GM13976 (cell line): ENCODE measurements at places on chromosomes 1 and 21.

DNA sequence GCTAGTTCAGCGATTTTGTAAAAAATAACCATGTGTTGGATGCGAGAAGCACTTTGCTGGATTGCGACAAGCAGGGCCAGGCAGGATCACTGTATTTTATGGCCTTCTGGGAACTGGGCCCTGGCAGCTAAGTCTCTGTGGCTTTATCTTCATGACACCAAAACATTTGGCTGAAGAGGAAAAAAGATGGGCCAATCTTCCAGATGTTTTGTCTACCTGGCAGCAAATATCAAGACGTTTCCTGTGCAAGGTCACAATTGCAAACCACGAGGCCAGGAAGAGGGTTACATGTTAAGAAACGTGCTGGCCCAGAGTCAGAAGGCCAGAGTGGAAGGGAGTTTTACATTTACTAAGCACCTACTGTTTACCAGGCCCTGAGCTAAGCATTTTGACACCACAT is 22.1 kb downstream of the GRIK3 start:
- no peak for DNase-seq

DNA sequence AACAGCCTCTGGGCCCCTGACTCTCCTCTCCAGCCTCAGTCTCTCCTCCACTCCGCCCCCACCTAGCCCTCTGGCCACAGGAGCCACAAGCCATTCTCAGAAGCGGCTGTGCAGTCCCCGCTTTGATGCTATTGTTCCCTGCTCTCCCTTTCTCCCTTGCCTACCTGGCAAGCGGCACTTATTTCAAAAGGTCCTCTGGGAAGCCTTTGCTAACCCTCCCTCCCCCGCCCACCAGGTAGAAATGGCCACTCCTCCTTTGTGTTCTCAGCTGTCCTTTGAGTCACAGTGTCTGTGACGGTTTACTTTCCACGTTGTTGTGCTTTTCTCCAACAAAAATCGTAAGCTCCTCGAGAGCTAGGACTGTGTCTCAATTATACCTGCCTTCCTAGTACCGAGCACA is 338.4 kb upstream of the PROX1 start:
- DNase-seq = no peak

- DNase-seq = no peak
Observed at GRCh38 chr1:57845041-57845440, 421.2 kb upstream of the DAB1 start.

DNA sequence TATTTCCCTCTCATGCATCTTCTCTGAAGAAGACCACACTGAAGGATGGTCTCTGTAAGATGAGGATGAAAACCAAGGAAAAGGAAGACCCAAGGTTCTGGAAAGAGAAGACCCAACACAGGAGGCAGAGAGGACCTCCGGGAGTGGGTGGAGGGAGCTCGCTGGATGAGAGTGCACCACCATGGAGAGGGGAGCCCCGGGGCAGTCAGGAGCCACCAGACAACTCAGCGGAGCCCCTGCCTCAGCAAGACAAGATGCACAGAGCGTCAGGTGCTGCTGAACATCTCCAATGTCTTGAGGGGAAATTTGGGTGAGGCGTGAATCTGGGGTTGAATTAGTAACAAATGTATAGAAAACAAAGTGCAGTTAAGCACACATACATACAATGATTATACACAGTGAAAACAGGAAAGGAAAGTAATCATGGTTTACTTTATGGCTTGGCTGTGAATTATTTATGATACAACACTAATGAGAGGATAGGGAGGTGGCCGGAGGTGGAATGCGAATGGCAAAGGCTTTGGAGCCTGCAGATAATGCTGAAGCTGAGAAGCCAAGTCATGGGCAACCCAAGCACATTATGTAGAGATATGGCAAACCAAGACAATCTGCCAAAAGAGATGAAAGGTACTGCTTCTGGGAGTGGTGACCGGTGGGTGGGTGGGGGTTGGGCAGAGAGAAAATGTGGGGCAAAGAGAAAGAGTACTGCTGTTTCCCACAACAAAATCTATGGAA is 80.4 kb upstream of the EDN2 start:
- no peak for DNase-seq

DNA sequence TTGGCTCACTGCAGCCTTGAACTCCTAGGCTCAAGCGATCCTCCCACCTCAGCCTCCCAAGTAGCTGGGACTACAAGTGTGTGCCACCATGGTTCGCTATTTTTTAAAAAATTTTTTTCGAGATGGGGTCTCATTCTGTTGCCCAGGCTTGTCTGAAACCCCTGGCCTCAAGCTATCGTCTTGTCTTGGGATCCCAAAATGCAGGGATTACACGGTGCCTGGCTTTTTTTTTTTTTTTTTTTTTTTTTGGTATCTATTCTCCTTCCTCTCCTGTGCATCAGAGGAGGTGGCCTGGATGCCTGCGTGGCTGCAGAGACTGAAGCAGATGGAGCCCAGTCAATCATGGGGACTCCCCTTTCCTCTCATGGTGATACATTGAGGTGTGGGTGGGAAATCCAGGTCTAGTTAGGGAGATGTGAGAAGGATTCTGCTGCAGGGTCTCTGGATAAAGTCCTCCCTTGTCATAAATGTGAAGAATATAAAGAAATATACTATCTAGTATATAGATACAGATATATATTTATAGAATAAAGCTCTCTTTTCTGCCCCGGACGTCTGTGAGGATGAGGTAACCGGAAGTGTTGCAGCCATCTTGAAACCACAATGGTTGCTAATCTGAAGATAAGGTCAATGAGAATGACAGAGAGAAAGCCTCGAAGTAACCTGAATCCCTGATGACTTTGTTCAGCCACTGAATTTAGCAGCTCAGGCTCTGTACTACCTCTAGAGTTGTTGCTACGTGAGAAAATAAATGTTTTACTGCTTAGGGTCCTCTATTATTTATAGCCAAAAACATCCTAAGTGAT is 19.5 kb upstream of the RGSL1 start:
- peak; percentile 65 for DNase-seq

- DNase-seq = no peak
Observed at GRCh38 chr1:41259221-41259620, 17.1 kb upstream of the SCMH1 start.

GRCh38 chr1:101088431-101088830 is 62.8 kb upstream of the DPH5 start:
- no peak for DNase-seq

DNA sequence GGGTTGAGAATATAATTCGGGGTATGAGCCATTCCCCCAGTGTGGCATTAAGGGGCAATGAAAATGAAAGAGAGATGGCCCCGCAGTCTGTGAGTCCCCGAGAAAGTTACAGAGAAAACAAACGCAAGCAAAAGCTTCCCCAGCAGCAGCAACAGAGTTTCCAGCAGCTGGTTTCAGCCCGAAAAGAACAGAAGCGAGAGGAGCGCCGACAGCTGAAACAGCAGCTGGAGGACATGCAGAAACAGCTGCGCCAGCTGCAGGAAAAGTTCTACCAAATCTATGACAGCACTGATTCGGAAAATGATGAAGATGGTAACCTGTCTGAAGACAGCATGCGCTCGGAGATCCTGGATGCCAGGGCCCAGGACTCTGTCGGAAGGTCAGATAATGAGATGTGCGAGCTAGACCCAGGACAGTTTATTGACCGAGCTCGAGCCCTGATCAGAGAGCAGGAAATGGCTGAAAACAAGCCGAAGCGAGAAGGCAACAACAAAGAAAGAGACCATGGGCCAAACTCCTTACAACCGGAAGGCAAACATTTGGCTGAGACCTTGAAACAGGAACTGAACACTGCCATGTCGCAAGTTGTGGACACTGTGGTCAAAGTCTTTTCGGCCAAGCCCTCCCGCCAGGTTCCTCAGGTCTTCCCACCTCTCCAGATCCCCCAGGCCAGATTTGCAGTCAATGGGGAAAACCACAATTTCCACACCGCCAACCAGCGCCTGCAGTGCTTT is 9.4 kb downstream of the PROX1 start:
- no peak for DNase-seq

DNA sequence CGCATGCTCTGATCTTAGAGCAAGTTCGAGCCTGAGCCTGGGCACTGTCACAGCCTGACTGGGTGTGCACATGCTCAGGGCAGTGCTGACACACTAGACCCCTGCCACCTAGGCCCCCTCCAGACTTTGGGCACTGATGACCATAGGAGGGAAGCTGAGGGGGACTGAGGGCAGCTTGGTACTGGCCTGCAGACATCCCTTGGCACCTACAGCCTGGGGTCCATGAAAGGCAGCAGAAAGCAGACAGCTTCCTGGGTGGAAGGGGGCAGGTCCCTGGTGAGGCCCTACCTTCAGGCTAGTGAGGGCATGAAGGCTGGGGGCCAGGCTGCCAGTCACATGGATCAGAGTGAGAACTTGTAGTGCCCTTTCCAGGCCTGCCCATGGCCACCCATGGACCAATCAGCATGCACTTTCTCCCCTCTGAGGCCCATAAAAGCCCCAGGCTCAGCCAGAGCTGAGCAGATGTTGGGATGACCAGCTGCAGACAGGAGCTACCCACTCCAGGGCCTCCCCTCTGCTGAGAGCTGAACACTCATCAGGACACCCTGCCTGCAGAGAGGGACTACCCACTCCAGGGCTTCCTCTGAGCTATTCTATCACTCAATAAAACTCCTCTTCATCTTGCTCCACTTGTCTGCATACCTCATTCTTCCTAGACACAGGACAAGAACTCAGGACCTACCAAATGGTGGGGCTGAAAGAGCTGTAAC is 680.8 kb downstream of the MATN1 start:
- DNase-seq = no peak

- DNase-seq = no peak
Observed at GRCh38 chr1:157124855-157125254, 13.3 kb downstream of the ETV3 start.

DNA sequence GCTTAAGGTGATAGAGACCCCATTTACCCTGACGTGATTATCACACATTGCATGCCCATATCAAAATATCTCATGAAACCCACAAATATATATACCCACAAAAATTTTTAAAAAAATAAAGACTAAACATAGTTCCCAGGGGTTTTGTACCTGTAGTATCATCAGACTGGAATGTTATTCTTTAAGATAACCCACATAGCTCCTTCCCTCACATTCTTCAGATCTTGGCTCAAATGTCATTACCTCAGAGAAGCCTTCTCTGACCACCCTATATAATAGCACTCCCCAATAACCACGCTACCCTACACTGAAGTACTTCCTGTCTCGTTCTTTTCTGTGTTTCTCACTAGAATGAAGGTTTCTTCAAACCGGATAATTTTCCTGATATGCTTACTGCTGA is 138.3 kb upstream of the SNX7 start:
- no peak for DNase-seq

- DNase-seq = no peak
Observed at GRCh38 chr1:172742599-172743500, 83.9 kb downstream of the FASLG start.

DNA sequence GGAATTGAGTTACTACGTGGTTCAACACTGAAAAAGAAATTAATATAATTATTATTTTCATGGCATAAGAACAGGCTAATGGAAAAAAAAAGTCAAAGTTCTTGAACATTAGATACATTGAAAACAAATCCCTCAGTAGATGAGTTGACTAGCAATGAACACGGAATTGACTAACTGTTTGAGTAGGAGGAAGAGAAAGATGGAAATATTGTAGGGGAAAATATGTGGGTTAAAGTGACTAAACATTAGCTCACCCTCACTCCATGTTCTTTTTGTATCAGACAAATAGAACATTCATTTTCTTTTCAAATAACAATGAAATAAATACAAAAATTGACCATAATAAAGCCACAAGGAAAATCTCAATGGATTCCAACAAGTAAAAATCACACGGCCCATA is 84.3 kb downstream of the KCNK2 start:
- no peak for DNase-seq

- DNase-seq = no peak
Observed at GRCh38 chr1:182515556-182515955, 65.6 kb downstream of the RGSL1 start.

- DNase-seq = no peak
Observed at GRCh38 chr1:57252597-57253294, 171.1 kb downstream of the DAB1 start.

DNA sequence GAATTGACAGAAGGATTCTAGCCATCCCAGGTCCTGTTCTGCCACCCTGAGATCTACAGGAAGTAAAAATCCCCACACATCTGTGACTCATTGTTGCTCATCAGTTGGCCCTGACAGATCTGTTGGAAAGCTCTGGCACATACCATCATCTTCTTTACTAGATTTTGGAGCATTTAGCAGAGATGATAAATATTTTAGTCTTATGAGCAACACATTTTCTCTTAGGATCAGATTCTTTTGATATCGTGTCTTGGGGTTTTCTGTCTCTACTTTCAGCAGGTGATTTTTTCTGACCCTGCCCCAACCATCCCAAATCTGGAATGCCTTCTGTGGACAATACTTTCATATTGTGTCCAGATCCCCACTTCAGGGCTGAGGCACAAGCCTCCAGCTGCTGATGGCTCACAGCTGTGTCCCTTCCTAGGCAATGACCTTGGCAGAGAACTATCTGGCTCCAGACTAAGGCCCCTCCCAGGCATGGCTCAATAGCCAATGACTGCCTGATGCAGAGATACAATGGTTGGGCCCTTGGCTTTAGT is 102.8 kb downstream of the GDAP2 start:
- no peak for DNase-seq
